Activated CD4-positive, alpha-beta T cell treated with anti-CD3 and anti-CD28 coated beads, Interleukin-2, Interleukin-4, amounts not matched to agents 100 ng/mL and 50 ng/mL, durations not matched to agents 16 hours and 8 hours (primary cell): ENCODE measurements at places on chromosomes 11 and 22.

- DNase-seq, result no peak
Measured at GRCh38 chr11:73270855-73271477, 1.2 kb upstream of the P2RY6 start.

GRCh38 chr11:119709171-119709570, 19.8 kb downstream of the NECTIN1 start:
- no peak for DNase-seq

DNA sequence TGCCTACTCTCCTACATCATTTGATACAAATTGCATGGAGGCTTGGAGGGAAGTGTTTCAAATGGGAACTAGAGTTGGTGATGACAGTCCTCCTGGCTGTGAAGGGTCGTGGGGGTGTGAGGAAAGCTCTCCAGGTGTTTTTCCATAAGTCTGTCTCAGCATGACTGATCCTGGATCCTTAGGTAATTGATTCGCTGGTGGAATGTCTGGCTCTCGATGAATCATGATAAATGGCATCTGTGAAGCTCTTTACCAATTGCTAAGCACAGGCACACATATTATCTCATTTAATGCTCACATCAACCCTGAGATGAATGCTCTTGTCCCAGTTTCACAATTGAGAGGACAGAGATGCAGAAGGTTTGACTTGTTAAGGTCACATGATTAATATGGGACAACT, 107.5 kb downstream of the PKNOX2 start:
- DNase-seq, result no peak

GRCh38 chr11:94583213-94583865, 16.2 kb downstream of the PIWIL4 start:
- DNase-seq, result no peak

GRCh38 chr11:58289266-58289665, 21.2 kb upstream of the OR10W1 start:
- no peak for DNase-seq
